ENCODE measurements at places on chromosomes 12 and 14. TPM values are rescaled to one million over a fixed set of nuclear protein-coding genes. Genes with fewer than 3 reads are reported as not detected.

- no peak for DNase-seq
Observed at GRCh38 chr14:93878871-93879270, 48.3 kb upstream of the FAM181A start.

GRCh38 chr14:70641548-70642302 lies at the start of gene TTC9:
TSS of gene TTC9 (plus strand) at chr14:70641916. CDS start at chr14:70642130, 214 bp downstream.
- DNase-seq = no peak

ATL1 gene
- total RNA-seq = 0.32 TPM

DNA sequence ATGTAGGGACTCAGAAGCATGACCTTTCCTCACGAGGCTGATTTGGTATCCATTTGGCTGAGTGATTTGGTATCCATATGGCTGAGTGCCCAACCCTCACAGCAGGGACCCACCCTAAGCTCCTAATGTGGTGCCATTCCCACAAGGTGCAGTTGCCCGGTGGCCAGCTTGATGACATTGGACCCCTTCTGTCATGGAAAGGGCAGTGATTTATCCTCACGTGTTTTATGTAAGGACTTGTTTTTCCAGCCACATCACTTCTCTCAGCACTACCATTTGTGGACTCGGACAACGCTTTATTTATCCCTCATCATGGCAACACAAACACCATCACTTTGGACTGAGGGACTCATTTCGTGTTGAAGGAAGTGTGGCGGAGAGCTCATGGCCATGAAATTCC lies 8.5 kb upstream of the CDC42BPB start:
- DNase-seq = no peak

GRCh38 chr14:35853225-35853624 lies 27.1 kb downstream of the BRMS1L start:
- DNase-seq = no peak

DNA sequence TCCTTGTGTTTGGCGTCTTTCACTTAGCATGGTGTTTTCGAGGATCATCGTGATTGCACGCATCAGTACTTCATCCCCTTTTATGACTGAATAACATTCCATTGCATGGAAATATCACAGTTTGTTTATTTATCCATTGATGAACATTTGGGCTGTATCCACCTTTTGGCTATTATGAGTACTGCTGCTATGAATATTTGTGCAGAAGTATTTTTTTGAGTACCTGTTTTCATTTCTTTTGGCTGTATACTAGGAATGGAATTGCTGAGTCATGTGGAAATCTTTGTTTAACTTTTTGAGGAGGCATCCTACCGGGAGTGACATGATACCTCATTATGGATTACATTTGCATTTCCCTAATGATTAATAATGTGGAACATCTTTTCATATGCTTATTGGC lies 66.4 kb downstream of the WNK1 start:
- DNase-seq = peak; percentile 12

DNA sequence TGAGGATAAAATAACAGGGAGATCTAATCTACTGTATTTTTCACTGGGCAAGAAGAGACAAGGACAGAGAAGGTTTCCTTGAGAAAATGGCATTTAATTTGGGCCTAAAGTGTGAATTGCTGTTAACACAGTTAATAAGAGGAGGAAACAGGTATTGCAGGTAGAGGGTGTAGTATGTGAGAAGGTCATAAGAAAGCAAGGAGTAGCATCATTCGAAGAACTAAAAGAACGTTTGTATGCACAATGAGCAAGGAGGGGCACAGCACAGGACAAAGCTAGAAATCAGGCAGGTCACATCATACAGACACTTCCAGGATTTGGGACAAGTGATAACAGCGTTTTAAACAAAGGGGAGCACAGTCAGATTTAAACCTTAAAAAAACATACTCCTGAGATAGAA lies 85.1 kb upstream of the PLEKHA5 start:
- DNase-seq = no peak

DNA sequence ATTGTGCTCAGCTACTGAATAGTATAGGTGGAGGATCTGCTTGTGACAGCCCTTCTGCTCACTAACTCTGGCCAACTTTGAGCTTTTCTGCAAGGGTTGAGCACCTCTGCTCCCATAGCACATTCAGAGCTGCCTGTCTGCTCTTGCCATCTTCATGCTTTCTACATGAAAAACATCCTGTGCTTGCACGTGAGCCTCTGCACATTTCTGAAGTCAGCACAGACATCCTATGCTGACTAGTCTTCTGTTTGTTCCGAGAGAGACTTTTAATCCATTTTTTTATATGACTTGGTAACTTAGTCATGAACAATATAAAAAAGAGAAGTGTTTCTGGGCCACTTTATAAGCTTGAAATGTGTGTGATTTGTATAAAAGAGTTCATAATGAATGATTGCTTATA lies 969.3 kb downstream of the TMTC2 start:
- DNase-seq = no peak
